ENCODE measurements at places on chromosomes 2 and 18.

DNA sequence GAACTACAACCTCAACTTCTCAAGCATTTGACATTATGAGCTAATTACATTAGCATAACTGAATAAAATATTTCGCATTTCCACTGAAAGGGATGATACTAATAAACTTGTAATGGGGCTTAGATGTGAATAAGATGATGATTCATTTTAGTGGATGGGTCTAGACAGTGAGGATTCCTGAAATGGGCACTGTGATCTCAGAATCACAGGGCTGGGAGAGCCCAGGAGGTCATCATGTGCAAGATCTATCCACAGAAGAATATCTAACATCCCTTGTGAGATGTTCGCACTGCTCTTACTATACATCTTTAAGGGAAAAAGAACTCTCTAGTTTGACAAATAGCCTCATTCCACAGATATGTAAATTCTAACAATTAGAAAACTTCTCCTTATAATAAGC, 245.7 kb downstream of the DYM start:
- no peak for DNase-seq

- no peak for DNase-seq
Measured at GRCh38 chr2:154836632-154837031, 138.1 kb downstream of the KCNJ3 start.

DNA sequence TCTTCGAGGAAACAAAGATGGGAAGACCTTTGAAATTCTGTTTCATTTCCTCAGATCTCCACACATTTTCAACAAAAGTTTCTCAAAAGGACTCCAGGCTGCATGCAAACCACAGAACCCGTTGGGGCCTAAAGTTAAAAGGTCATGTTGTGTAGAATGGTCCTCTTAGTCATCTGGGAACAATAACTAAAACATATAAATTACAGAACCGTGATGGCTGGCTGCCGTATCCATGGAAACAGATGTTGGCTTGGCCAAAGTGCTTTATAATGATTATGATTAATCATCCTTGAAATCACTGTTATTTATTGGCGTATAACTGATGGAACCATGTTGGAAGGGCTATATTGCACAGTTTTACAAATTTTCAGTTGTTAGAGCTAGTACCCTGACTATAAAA, 182.8 kb upstream of the CRIM1 start:
- DNase-seq = no peak

- no peak for DNase-seq
Measured at GRCh38 chr2:168552450-168552856, 96.4 kb downstream of the CERS6 start.

GRCh38 chr2:71629771-71630453, 176.6 kb downstream of the DYSF start:
- no peak for DNase-seq

GRCh38 chr18:78984941-78985784, 5.5 kb downstream of the SALL3 start:
- peak; percentile 51 for DNase-seq

- DNase-seq = no peak
Measured at GRCh38 chr2:33033606-33034081, 86.9 kb downstream of the LTBP1 start.

DNA sequence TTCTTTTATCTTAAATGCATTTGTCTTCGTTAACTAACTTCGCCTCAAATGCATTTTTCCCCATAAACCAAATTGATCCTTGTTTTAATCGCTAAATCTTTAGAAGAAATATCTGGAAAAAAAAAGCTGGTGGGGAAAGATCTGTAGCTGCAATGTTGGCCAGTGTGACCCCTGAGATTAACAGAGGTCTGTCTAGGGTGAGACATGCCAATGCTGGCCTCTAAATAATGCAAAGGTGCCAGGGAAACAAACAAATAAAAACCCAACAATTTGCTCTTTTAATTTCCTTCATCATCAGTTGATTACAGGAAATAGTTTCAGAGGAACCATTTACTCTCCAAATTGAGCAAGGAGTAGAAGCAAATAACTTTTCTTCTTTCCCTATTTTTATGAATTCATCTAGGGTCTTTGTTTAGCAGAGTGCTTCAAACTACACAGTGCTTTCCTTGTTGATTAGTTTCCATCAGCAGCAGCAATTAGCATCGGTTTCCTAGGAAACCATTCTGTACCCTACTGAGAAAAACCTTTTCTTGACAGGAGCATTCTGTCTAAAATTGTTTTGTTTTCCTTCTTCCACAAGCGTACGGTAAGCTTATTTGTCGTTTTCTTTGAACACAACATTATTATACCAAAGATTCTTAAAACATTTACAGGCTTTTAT, 100.5 kb upstream of the UNC80 start:
- DNase-seq = no peak

- DNase-seq = no peak
Measured at GRCh38 chr2:10344105-10345066, 41.7 kb downstream of the HPCAL1 start.

DNA sequence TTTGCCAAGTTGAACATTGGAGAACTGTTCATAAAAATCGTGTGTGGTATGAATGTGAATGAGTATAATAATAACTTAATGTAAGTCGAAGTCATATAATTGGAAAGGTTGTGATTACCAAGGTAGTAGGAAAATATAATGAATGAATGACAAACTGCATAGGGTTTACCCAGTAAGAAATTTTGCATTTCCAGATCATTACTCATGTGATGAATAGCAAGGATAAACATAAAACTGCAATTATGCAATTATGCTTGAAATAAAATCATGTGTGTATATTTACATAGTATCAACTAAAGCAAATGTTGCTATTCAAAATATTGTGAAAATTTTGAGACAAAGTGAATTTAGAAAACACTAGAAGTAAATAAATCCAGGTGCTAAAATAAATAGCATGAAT, 1108.7 kb upstream of the TMEFF2 start:
- no peak for DNase-seq

GRCh38 chr2:224217962-224218347, 178.9 kb upstream of the SERPINE2 start:
- no peak for DNase-seq

GRCh38 chr18:55421615-55422419, 166.2 kb downstream of the TCF4 start:
- DNase-seq = no peak

DNA sequence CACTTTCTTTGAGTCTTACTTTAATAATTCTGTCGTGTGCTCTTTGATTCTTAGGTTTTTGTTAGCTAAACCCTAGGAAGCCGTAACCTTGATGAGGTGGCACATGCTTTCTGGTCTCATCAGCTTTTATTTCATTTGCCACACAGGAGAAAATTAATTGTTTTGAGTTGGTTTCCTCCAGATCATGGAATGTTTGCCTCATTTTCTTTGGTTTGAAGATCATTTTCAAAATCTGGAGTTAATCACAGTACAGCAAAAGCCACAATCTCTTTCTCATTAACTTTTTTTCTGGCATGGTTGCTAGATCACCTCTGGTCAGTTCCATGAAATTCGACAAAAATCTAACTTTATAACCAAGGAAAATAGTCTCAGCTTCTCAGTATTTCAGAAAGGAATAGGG, 182.9 kb downstream of the MYO1B start:
- DNase-seq = no peak

- no peak for DNase-seq
Measured at GRCh38 chr2:194706179-194706578, 950.8 kb upstream of the SLC39A10 start.

DNA sequence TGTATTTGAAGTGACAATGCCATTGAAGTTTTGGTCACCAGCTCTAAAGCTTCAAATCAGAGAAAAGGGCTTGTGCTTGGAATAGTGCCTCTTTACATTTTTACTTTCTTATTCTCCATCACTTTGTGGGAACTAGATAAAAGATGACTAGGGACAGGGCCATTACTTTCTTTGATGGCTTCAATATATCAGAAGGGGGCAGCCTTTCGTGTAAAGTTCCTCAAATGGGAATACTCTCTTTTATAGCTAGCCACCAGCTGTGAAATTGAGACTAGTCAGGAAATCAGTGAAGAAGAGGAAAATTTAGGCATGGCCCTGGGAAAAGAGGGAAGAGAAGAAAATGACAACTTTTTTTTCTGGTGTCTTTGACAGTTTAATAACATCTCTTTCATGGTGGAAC, 242.5 kb downstream of the DCC start:
- no peak for DNase-seq

GRCh38 chr2:9983401-9984216, 32.1 kb downstream of the GRHL1 start:
- DNase-seq = no peak

- DNase-seq = peak; percentile 39
Measured at GRCh38 chr18:46334868-46335281, 230.7 kb downstream of the HAUS1 start.

GRCh38 chr18:32910694-32911296, 138.0 kb upstream of the KLHL14 start:
- no peak for DNase-seq

DNA sequence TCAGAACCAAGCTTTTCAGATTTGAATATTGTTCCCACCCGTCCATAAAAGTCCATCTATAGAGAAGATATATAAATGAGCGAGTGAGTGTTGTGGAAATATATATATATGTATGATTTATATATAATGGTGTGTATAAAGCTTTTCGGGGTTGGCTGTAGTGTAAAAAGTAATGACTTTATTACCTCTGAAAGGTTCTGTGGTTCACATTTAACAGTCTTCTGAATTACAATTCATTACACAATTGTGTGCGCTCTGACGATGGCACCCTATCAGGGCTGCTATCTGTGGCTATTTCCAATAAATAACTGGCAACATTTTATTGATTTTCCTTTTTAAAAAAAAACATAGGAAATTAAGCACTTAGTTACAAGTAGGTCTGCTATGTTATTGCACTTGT, 2.7 kb upstream of the BCL11A start:
- no peak for DNase-seq

DNA sequence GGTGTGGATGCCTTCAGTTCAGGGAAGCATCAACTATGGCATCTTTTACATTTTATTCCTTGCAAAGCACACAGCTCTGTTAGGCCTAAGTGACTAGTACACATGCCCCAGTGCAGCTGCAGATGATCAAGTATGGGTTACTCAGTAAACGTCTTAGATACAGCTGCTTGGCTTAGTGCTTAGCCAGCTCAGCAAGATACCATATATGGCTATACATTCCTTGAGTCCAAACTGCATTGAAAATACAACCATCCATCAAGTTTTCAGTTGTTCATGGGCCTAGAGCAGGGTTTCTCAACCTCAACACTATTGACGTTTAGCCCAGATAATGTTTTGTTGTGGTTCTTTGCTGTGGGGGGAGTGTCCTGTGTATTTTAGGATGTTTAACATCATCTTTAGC, 769.9 kb downstream of the TSN start:
- no peak for DNase-seq

GRCh38 chr18:61749031-61749430, 143.8 kb downstream of the RNF152 start:
- no peak for DNase-seq

GRCh38 chr2:7348761-7349160, 431.5 kb downstream of the RNF144A start:
- no peak for DNase-seq

DNA sequence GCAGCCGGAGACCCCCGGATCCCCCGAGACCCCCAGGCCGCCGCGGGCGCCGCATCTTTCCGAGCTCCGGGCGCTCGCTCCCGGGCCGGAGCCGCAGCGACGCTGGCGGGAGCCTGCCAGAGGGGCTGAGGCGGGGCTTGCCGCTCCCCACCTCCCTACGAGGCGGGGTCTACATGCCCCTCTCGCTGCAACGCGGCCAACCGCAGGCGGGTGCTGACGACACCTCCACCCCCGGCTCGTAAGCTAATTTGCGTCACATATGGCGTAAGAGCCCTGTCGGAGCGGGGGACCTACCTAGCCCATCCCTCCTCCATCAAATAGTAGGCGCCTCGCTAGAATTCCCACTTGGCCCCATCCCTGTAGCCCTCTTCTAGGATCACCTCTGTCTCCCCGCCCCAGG, at the start of gene PTPRN:
Gene PTPRN, minus strand, starts transcription at position 124 of the 400 bp plus-strand sequence. Its CDS starts 69 bp downstream, at position 55.
- no peak for DNase-seq

- no peak for DNase-seq
Measured at GRCh38 chr2:189013031-189013430, 38.9 kb downstream of the COL3A1 start.

DNA sequence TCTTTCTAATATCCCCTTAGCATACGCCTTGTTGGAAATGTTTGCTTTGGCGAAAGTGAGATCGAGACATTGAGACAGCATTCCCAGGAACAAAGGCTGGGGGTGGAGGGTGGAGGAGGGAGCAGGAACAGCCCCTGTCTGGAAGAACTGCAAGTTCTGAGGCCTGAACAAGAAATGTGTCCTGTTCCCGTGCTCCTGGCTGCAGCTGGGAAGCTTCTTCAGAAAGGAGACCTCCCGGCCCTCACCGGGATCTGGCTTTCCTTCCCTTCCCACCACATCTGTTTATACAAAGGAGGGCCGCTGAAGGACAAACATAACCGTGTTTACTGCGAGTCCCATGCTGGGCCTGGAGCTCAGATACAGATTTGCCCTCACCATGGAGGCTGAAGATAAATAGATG, 35.9 kb downstream of the AFF3 start:
- DNase-seq = no peak

GRCh38 chr2:157876786-157877138, 632 bp upstream of the ACVR1 start:
- DNase-seq = no peak

- DNase-seq = no peak
Measured at GRCh38 chr18:30992231-30992630, 50.3 kb downstream of the DSC3 start.

DNA sequence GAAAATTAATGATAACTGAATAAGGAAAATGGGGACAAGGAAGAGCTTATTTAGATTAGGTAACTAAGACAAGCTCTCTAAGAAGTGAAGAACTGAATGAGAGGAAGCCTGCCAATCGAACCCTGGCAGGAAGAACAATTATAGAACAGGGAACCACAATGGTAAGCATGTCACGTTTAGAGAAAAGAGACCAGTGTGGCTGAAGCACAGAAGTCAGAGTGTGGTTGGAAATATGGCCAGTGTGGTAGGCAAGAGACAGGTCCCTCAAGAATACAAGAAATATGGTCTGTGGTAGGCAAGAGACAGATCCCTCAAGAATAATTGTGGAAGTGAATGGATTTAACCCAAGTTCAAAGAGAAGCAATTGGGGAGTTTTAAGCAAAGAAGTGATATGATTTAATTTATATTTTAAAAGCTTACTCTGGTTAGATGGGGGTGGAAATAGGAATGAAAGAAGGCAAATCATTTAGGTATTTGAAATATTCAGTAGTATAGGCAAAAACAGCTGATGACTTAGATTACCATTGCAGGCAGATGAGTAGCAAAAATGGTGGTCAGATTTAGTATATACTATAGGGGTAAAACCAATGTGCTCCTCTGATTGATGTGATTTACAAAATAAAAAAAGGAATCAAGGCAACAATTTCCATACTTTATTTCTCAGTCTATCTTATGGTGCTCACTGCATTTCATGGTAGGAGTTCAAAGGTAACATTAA, 38.8 kb upstream of the ERMN start:
- no peak for DNase-seq

- DNase-seq = no peak
Measured at GRCh38 chr2:138718405-138718804, 61.8 kb downstream of the NXPH2 start.

Measured in activated CD4-positive, alpha-beta T cell treated with anti-CD3 and anti-CD28 coated beads for 48 hours (primary cell).